ENCODE measurements at places on chromosomes 3 and 15. TPM values are rescaled to one million over a fixed set of nuclear protein-coding genes. Genes with fewer than 3 reads are reported as not detected.

DNA sequence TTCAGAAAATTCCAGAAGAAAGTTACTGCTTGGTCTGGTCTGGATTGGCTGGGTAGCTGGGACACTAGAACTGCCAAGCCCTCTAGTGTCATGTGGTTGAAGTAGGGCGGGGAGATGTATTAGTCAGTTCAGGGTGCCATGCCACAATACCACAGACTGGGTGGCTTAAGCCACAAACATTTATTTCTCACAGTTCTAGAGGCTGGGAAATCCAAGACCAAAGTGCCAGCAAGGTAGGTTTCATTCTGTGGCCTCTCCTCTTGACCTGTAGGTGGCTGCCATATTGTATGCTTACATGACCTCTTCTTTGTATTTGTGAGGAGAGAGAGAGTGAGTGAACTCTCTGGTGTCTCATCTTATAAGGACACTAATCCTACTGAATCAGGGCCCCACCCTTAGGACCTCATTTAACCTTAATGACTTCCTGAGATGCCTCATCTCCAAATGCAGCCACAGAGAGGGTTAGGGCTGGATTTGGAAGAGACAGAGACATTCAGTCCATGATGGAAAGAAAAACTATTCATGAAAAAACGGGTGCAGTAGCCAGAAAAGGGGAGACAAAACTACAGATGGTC is 18.1 kb upstream of the ZSCAN2 start:
- peak; percentile 26 for DNase-seq

DNA sequence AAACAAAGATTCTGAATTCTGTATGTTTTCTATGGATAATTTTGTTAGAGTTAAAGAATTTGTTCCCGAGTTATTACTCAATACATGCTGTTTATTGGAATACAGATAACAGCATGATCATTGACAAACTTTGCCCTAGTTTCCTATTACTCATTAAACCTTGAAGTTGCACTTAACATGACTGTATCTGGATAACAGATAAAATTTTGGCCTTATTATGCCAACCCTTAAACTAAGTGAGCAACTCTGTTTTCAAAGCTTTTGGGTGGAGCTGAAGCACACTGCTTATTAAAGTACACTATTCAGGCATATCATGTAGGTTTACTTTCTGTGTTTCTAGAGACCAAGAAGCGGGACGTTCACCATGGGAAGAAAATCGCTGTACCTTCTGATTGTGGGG is at the start of gene AADAC:
Gene AADAC, plus strand, starts transcription at position 318 of the 400 bp plus-strand sequence. Its CDS starts 47 bp downstream, at position 365.
- no peak for DNase-seq

The DTWD1 gene
- total RNA-seq = 35.3 TPM

- DNase-seq = peak; percentile 9
Observed at GRCh38 chr15:36407647-36408046, 171.8 kb upstream of the CDIN1 start.

DNA sequence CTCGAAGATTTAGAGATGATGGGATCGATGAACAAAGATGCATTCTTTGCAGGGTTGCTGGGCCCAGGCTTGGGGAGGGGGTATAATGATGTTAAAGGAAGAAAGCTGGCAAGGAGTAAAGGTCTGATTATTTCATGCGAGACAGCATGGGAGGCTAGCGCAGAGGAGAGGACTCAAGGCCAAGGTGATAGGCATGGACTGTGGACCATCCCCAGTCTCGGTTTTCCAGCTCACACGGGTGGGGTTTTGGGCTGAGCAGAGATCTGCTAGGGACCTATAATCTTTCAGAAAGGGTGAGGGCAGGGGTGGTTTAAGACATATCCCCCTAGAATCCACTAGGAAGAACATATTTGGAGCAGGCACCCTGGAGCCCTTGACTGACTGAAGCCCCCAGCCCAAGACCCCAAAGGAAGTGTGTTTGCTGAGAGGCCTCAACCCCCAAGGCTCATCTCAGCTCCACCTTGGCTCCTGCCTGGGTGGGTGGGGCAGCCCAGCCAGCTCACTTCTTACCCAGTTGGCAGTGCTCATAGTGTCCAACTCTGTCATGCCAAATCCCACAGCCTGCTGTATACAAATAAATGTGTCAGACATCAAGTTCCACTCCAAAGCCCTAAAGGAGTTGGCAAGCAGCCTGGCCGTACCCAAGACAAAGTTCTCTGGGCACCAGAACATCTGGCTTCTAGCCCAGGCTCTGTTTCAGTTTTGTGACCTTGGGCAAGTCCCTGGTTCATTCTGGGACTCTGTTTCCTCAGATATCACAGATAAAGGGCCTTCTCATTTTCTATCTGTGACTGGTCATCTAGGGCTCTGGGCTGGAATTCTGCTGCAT is 17.9 kb downstream of the ACSBG1 start:
- peak; percentile 97 for DNase-seq

The TM4SF18 gene
- total RNA-seq = 0.39 TPM

The TAGLN3 gene
- total RNA-seq = not detected

The NOX5 gene
- not detected for total RNA-seq

The CHRM5 gene
- not detected for total RNA-seq

GRCh38 chr3:3816034-3816433 is 16.8 kb downstream of the LRRN1 start:
- DNase-seq = no peak

DNA sequence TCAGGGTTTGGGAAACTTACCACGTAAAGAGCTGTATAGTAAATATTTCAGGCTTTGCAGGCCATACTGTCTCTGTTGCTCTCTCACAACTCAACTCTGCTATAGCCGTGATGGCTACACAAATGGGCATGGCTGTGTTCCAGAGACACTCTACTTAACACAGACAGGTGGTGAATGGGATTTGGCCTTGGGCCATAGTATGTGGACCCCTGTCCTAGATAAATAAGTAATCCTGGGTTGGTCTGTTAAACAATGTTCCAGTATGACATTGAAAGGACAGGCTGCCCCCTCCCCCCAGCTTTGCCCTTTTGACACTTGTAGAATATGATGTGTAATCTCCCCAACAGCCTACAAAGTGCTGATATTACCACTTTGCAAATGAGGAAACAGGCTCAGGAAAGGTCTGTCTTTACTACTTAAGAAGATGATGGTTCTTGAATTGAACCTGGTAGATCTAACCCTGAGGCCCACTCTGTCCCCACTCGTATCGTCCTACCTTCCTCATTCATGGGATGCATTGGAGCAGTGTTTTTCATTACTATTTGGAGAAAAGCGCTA is 38.4 kb downstream of the SLCO3A1 start:
- DNase-seq = no peak

The SNRK gene
- total RNA-seq = 11.4 TPM

- no peak for DNase-seq
Observed at GRCh38 chr15:39501366-39502081, 79.4 kb upstream of the THBS1 start.

GRCh38 chr15:86837294-86838061 is 757.8 kb downstream of the AGBL1 start:
- peak; percentile 13 for DNase-seq

The CLDN18 gene
- not detected for total RNA-seq

GRCh38 chr3:182609575-182610156 is 183.6 kb upstream of the ATP11B start:
- peak; percentile 30 for DNase-seq

GRCh38 chr3:38614091-38614490 is 35.4 kb downstream of the SCN5A start:
- no peak for DNase-seq

The GOLGA8R gene
- not detected for total RNA-seq

The SNX22 gene
- not detected for total RNA-seq

DNA sequence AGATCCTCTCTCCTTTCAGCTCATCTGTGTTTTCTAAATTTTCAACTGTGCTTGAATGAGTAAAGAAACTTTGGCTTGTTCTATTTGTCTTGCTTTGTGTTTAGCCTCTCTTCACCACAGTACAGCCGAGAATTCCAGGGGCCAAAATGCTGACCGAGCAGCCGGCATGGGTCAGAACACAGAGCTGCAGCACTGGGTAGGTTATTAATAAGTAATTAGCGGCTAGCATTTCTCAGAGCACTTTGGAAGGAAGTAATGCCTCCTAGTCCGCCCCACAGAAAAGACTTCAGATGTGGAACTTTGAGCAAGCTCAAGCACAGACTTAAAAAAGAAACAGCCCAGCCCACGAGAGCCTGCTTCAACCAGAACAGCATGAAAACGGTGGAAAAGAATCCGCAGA is 343.9 kb downstream of the ARRDC4 start:
- no peak for DNase-seq

- DNase-seq = no peak
Observed at GRCh38 chr3:9037144-9037711, 74.0 kb upstream of the RAD18 start.

DNA sequence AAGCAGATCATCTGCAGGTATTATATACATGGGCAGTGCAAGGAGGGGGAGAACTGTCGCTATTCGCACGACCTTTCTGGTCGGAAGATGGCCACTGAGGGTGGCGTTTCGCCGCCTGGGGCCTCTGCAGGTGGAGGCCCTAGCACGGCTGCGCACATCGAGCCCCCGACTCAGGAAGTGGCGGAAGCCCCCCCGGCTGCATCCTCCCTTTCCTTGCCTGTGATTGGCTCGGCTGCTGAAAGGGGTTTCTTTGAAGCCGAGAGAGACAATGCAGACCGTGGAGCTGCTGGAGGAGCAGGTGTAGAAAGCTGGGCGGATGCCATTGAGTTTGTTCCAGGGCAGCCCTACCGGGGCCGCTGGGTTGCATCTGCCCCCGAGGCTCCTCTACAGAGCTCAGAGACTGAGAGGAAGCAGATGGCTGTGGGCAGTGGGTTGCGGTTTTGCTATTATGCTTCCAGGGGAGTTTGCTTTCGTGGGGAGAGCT is 639 bp downstream of the MKRN3 start:
- DNase-seq = peak; percentile 47

- no peak for DNase-seq
Observed at GRCh38 chr15:92821491-92822116, 78.5 kb upstream of the CHD2 start.

The SLC6A11 gene
- not detected for total RNA-seq

GRCh38 chr3:87674397-87675161 is 384.2 kb downstream of the CGGBP1 start:
- no peak for DNase-seq

DNA sequence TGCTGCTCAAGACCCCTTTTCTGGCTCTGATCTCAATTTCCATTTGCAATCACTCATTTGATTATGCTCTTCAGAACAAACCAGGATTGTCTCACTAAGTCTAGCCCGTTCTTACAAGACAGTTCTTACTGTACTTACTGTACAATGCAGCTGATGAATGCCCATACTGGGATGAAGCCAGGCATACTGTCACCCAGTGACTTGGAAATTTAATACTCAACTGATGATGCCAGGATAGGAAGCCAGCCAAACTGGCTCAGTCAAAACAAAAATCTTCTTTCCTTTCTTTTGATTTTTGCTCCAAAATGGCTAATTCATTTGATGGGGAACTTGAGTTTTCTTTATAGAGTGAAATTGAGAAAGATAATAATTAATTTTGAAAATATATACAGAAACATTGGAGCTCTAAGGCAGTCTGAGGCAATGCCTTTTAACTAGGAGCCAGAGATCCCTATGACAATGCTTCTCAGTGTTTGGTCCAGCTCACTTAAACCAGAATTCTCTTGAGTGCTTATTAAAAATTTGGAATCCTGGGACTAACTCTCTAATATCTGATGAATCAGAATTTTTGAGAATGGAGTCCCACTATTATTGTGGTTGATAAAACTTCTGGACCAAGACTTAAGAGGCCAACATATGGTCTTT is 265.6 kb upstream of the THBS1 start:
- DNase-seq = no peak

The MKRN3 gene
- total RNA-seq = 9.6 TPM

DNA sequence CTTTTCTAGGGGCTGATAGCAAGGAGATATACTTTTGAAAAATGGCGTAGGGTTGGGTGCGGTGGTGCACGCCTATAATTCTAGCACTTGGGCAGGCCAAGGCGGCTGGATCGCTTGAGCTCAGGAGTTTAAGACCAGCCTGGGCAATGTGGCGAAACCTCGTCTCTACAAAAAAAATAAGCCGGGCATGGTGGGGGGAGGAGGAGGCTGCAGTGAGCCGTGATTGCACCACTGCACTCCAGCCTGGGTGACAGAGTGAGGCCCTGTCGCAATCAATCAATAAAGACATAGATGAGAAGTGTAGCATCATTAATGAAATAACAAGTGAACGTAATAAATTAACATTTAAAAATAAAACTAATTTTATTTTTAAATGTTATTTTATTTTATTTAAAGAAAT is 134.6 kb downstream of the SLCO3A1 start:
- DNase-seq = no peak

DNA sequence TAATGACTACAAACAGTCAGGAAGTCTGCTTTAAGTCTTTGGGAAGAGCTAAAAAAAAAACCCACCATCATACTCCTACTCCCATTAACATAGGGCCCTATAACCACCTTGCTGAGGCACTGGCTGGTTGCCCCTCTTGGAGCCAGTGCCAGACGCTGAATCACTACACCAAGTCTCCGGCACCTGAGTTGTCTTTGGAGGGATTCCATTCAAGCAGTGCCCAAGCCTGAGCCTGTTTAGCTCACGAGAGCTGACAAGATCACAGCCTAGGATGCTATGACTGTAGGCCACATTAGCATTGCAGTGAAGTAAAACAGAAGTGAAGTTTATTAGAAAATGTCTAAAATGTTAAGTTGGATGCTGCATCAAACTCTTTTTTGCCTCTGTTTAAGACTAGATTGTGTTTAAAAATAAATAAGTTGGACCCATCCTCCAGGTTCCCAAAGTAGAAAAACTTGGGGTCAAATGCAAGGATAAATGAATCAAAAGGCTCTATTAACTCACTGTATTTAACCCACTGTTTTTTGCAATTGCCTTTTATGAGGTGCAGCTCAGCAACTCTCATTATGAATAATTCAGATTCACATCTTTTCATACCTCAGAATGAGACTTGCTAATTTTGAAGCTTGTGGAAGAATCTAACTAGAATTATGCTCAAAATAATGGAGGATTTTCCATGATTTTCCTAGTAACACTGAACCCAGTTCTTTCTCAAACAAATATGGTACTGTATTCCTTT is 461.9 kb downstream of the FOXP1 start:
- no peak for DNase-seq

DNA sequence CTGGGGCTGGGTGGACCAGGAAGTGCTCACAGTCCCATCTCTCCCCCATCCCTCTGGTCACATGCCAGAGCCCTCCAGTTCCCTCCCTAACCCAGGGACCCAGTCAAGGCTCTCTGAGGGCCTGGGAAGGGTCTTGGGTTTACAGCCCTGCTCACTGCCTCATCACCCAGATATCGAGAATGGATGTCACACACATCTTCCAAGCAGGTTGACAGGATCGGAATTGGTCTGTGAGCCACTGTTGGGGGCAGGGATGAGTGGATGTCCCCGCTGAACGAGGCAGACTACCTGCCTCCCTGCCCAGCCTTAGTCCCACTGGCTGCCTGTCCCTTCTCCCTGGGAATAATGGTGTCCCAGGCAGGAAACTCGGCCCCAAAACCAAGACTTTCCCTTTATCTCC is 20.0 kb upstream of the GOLGA6C start:
- DNase-seq = no peak

The CHRFAM7A gene
- 0.90 TPM for total RNA-seq
